Activated CD4-positive, alpha-beta T cell treated with anti-CD3 and anti-CD28 coated beads, Interleukin-2, amount 50 U/mL, for 4 hours (primary cell): ENCODE measurements at places on chromosomes 1 and 21.

DNA sequence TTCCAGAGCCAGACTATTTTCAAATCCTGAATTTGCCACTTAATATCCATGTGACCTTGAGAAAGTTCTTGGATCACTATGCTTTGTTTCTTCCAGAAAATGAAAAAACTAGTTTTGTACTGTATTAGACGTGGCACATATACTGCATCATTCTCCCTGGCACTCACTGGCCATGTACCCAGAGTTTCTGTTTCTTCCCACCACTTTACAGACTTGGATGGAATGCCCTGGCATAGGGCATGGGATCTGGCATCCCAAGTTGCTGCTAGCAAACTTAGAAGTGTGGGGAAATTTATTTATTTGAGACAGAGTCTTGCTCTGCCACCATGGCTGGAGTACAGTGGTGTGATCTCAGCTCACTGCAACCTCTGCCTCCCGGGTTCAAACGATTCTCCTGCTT, 10.0 kb downstream of the KLF18 start:
- DNase-seq: no peak

- DNase-seq: no peak
These were observed 131.6 kb downstream of the ETS2 start for GRCh38 chr21:38937286-38937790.

DNA sequence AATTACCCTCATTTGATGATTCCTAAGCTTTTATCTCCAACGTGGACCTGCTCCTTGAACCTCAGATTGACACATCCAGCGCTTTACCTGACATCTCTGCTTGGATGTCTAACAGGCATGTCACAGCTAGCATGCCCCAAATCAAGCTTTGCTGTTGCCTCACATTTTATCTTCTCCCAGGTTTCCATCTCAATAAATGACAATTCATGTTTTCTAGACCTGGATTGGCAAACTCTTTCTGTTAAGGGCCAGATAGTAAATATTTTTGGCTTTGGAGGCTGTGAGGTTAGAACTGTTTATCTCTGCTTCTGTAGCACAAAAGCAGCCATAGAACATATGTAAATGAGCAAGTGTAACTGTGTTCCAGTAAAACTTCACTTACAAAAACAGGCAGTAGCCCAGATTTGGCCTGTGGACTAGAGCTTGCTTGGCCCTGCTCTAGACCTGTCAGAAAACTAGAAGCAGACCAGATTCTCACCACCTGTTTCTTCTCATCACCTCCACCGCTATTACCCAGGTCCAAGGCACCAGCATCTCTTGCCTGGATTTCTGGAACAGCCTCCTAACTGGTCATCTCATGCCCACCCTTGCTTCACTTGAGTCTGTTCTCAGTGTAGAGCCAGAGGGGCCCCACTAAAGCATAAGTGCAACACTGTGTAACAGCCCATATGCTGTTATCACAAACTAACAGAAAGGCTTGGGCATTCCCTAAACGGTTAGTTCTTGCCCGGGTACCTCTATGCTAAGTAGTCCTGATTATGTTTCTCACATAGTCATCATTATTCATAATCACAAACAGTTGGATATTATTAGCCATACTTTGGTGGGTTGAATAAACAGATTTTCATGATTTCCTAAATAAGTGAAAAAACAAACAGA, 42.3 kb downstream of the UBE4B start:
- DNase-seq: no peak

DNA sequence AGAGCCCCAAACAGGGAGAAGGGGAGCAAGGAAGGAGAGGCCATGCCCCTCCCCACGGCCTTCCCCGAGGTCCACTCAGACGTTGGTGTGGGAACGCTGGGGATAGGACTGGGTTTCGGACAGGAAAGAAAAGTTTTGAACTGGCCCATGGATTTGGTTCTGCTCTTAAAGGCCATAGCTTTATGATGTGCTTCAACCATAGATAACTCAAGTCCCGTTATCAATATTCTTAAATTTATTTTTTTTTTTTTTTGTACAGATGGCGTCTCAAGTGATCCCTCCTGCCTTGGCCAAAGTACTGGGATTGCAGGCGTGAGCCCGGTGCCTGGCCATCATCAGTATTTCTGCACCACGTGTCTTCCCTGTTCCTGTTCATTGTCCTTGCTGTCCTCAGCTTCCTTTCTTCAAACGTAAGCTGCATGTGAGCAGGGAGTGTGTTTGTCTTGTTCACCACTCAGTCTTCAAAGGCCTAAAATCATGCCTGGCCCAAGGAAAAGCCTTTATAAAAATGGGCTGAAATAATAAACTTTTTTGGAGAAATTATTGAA, 820 bp upstream of the KRTAP10-1 start:
- no peak for DNase-seq

- DNase-seq: peak; percentile 62
These were observed 1.1 kb upstream of the TMEM82 start for GRCh38 chr1:15740924-15741850.

GRCh38 chr1:41799723-41800122, 119.0 kb downstream of the HIVEP3 start:
- DNase-seq: no peak

GRCh38 chr1:157235307-157235706, 97.1 kb upstream of the ETV3 start:
- DNase-seq: no peak

GRCh38 chr1:222600281-222600680, 10.5 kb upstream of the TAF1A start:
- no peak for DNase-seq

DNA sequence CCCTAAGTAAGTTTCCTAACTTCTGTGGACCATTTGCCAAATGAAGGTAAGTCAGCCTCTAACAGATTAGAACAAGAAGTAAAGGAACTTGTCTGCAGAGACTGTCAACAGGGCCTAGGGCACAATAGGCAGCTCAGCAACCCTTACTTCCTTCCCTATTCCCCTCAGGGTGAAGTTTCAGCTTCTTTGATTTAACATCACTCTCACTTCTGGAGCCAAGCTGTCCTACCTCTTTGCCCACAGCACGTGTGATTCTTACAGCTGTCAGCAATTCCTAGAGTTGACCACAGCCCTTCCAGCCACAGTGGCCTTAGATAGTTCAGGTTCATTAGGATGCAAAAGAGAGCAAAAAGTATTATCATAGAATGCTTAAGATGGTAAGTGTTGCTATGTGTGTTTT, 7.6 kb upstream of the EIF4G3 start:
- DNase-seq: no peak

DNA sequence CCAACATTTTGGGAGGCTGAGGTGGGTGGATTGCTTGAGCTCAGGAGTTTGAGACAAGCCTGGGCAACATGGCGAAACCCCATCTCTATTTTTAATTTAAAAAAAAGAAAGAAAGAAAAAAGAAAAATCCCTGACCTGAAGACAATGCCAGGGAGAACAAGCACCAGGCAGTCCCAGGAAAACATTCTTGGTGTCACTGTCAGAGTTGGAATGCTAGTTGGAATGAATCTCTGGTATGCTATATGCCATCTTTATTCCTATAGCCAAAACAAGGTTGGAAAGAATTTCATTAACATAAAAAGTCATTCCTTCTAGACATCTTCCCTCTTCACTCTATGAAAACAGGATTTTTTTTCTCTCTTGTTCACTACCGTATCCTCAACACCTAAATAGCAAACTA, 2.8 kb downstream of the DNAJC8 start:
- DNase-seq: no peak

DNA sequence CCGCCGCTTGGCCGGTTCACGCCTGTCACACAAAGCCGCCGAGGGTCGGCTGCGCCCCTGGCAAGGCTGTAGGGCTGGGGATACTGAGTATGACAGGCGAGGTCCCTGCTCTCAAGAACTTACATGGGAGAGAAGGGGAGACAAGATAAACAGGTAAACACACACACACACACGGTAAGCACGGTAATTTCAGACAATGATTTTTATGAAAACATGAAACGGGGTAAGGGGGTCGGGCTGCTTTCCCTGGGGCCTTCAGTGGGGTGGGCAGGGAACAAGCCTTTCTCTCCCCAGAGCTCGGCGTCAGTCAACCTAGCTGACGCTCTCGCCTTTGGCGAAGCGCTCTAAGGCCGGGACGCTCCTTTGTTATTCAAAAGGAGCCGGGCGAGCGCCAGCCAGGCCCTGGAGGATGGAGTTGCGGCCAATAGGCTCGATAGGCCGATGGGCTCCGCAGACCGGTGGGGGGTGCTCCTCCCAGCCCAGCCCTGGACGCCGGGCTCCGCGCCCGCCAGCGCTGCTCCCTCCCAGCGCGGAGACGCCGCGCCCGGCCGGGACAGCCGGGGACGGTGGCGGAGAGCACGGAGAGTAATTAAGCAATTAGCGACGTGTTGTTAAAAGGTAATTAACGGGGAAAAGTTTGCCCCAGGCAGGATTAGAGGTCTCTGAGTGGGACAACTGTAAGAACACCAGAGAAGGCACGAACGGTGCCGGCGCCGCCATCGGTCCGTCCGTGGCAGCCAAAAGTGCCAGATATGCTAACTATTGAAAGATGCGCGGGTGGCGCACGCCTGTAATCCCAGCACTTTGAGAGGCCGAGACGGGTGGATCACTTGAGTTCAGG, 950 bp upstream of the INKA2 start:
- DNase-seq: no peak

DNA sequence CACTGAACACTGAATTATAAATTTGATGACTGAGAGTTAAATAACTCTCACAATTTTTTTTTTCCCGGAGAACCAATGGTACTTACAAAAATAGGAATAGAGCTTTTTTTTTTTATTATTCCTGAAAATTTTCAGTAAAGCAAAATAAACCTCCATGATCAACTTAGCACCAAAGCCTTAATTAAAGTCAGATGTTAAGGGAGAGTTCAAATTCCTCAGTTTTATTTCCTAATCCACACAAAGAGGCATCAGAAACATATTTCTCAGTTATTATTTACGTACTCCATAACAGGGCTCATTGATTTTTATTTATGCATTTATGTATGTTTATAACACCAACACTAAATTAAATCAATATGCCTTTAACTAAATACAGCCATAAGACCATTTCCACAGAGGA, 55.5 kb downstream of the PLPPR5 start:
- DNase-seq: no peak

DNA sequence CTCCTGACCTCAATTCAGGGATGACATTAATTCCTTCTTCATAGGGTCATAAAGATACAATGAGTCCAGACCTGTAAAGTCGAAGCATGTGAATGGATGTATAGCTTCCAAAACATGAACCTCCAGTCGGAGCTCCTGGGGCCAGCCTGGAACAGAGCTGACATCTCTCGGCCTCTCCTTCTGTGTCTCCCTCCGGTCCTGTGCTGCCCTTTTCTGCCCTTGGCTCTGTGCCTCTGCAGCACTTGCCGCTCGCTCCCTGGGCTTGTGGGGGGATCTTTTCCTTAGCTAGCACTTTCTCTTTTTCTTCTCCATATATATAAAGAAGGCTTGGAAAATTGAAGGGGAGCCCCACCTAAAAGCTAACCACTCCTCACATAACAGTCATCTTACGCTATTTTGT, 42.5 kb downstream of the TMCC2 start:
- no peak for DNase-seq

GRCh38 chr21:46001821-46002681, 20.5 kb downstream of the COL6A1 start:
- no peak for DNase-seq

GRCh38 chr1:54979327-54979891, 1.0 kb upstream of the TMEM61 start:
- no peak for DNase-seq

DNA sequence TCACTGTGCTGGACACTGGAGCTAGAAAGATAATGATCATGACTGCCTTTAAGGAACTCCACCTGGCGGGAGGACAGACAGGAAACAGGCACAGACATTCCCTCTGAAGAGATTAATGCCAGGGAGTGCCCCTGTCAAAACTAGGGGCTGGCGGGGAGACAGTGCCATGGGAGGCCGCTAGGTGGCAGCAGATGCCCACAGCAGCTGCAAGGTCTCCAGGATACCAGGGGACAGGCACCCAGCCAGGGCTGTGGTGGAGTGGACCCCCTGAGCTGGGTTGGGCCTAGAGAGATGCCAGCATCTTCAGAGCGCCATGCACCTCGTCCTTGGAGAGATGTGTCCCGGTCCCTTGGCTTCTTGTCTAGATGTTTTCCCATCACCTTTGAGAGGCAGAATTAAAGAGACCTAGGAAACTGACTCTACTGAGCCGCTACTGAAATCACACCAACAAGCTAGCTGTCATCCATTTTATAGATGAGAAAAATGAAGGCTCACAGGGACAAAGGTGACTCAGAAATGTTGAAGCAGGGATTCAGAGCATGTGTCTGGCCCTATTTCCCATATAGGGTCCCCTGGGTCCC, 3.6 kb downstream of the REN start:
- peak; percentile 75 for DNase-seq

GRCh38 chr1:24901791-24902470, 28.1 kb downstream of the RUNX3 start:
- DNase-seq: no peak
